Hypothalamus (tissue), 51 donors: ENCODE measurements at places on chromosomes 4 and X.

DNA sequence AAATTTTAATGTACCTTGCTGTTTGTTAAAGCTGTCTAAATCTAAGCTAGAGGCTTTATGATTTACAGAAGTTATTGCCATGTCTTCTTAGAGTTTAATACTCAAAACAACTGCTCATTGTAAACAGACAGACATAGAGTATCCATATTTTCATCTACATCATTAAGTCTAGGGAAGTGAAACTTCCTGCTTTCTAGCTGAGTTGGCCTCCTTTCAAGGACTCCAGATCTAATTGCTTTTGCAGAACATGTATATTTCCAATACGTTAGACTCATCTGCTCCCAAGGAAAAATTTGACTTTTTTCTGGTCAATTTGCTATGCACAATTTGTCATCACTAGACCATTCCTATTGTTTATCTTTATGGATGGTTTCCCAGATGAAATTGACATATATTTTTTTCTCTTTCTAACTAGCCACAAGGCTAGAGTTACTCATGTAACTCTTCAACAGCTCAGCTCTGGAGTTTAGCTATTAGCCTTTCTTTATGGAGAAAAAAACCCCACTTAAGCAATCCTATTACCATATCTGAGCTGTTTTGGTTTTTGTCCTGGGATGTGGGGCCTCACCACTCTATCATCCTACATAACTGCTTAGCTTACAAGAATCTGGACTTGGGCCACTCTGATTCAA lies 122.9 kb downstream of the PPA2 start:
- DNase-seq: no peak

GRCh38 chr4:110184140-110184790 lies 14.2 kb downstream of the ELOVL6 start:
- no peak for DNase-seq

DNA sequence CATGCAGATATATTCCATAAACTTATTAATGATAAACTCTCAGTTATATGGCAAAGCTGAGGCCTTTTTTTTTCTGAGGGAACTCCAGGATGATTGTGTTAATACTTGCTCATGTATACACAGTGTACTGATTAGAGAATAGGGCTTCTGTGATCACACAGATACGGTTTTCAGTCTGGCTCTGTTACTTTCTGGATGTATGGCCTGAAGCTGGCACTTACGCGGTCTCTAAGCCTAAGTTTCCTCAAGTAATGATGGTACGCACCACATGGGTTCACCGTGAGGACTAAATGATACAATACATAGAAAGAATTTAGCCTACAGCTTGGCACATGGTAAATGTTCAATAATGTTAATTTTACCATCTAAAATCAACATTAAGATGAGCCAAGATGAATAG lies 73.8 kb downstream of the SEC24D start:
- no peak for DNase-seq

DNA sequence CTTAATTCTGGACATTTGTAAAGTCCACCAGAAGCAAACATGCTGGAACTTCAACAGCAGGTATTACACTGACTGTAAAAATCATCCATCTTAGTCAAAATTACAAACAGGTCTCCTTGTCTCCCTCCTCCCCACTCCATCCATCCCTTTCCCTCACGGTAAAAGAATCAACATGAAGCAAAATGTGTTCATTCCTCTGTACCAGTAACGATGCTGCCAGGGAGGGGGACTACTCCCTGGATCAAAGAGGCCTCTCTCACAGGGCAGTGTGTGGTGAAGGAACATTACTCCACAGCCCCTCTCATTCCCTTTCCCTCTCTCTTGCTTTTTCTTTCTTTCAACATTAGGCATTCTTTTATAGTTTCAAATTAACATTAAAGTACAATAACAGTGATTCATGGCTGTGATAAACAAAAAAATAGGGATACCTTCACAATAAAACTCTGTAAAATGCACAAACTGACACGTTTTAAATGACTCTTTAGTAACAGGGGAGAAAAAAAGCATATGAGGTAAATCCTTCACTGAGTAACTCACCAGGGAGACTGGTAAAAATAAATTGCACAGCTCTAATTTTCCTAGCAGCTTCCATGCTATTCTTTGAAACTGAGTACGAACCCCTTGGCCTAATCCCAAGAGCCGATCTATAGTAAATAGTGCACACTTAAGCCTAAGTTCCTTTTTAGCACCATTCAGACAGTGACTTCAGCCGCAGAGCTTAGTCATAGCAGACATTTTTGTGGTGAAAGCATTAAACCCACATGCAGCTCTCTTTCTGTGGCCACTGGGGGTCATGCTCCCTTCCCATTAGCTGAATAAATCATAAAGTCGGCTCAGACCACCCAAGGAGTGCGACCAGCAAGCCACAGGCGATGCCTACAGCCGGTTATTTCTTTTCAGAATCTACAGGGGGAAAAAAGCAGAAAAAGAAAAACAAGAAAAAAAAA lies 215.6 kb upstream of the GYPA start:
- no peak for DNase-seq

DNA sequence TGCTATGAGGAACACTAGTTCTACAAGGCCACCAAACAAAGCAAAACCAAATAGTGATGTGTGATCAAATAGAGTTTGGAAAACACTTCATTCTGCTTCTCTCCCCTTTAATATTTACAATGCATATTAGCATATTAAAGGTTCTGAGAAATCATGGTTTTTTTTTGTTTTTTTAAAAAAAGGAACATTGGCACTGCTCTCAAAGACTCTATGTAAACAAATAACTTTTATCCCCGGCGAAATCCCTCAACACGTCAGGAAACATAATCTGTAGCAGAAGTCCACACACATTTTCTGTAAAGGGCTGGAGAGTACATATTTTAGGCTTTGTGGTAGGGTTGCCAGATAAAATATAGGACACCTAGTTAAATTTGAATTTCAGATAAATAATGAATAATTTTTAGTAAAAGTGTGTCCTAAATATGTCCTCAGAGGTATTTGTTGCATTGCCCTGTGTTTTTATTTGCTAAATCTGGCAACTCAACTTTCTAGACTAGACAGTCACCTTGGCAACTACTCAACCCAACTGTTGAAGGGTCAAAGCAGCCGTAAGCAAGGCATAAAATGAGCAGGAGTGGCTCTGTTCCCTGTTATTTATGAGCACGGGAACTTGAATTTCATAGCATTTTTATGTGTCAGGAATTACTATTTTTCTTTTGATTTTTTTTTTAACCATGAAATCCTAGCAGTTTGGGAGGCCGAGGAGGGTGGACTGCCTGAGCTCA lies 8.6 kb downstream of the SPATA4 start:
- no peak for DNase-seq

DNA sequence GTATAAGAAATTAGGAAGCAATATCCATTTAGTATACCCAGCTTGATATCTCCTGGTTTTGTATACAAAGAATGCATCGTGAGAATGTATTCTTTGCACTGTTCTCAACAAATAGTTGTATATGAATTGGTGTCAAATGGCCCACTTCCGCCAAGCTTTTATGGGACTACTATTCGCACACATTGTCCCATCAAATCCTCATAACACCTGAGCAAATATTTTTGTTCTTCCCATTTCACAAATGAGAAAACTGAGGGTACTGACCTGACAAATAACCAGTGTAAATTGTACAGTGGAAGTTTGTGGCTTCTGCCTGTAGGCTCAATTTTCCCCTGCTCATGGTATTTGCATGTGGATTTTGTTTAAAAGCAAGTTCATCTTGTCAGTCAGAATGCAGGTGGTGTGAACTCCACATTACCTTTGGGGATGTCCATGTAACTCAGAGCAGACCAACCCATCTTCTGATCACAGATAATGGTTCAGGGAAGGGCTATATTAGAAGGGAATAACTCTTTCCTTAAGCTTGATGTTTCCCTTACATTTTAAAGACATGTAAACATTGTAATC lies 51.5 kb upstream of the FAM241A start:
- DNase-seq: no peak

- no peak for DNase-seq
These were observed 25.8 kb downstream of the VSIG4 start for GRCh38 chrX:66014084-66014483.

DNA sequence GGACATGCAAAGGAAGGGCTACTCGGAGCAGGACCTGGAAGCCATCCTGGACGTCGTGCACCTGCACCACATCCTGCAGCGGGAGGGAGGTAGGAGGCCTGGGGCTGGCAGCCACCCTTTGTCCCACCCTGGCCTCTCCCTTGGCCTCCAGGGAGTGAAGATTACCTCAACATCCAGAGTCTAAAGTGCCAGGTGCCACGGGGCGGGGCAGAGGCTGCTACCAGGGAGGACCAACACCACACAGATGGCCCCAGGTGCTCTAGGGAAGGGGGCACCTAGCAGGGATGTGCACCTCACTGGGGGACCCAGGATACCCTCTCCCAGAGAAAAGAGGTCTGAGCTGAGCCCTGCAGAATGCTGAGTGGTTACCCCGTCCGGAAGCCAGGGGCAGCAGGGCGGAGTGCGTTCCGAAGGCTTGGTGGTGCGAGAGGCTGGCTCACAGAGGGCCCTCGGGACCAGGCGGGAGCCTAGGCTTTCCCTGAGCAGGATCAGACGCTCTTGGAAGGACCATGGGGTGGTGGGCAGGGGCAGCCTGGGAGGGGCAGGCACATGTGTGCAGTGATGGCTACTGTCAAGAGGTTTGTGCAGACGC lies 16.1 kb downstream of the ABCD1 start:
- DNase-seq: no peak

DNA sequence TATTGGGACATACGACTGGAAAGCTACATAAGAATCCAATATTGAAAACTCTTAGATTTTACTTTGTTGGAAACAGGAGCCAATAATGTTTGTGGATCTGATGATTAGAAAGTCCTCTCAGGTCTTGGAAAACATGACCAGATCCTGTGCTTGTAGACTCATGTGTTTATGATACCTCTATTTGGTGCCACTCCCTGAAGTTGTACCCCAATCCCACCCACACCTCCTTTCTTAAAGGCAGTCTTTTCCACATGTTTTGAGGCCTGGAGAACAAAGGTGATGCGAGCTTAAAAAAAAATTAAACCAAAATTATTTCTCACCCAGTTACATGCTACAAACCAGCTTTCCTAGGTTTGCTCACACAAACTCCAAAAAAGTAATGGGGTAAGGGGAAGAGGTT lies 262.7 kb downstream of the PTTG2 start:
- DNase-seq: no peak

GRCh38 chr4:117489107-117489506 lies 403.7 kb upstream of the TRAM1L1 start:
- no peak for DNase-seq

GRCh38 chrX:17713288-17713687 lies 24.0 kb upstream of the SCML1 start:
- DNase-seq: no peak

DNA sequence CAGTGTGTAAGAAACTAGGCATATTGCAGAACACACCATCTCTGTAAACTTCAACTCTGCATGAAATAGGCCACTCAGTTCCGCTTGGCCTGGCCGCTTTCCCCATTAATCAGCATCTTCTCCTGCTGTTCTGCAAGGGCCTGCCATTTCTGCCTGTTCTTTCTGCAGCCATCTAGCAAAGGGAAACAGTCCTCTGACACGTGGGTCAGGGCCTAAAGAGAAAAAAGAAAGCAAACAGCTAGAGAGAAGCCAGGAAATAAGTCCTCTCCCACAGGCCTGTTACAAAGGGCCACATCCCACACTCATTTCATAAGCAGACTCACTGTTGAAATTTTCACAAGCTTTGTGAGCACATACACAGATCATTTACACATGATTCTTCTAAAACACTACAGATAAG lies 130.1 kb downstream of the PDE5A start:
- peak; percentile 35 for DNase-seq

GRCh38 chrX:11888421-11888820 lies 130.4 kb downstream of the MSL3 start:
- no peak for DNase-seq

GRCh38 chr4:5474756-5475155 lies 233.6 kb downstream of the EVC2 start:
- no peak for DNase-seq

GRCh38 chr4:15976456-15977447 lies 13.8 kb upstream of the FGFBP2 start:
- DNase-seq: no peak

DNA sequence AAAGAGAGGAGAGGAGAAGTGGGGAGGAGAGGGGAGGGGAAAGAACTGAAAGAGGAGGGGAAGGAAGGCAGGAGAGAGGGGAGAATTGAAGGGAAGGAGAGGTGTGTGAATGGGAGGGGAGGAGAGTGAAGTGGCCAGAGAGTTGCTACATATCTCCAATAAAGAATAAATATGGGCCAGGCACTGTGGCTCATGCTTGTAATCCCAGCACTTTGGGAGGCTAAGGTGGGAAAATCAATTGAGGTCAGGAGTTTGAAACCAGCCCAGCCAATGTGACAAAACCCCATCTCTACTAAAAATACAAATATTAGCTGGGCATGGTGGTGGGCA lies 482.4 kb downstream of the NAF1 start:
- DNase-seq: no peak

- DNase-seq: no peak
These were observed 45.4 kb upstream of the RADX start for GRCh38 chrX:106566362-106566761.

- DNase-seq: no peak
These were observed 893 bp upstream of the SOD3 start for GRCh38 chr4:24794480-24794879.

DNA sequence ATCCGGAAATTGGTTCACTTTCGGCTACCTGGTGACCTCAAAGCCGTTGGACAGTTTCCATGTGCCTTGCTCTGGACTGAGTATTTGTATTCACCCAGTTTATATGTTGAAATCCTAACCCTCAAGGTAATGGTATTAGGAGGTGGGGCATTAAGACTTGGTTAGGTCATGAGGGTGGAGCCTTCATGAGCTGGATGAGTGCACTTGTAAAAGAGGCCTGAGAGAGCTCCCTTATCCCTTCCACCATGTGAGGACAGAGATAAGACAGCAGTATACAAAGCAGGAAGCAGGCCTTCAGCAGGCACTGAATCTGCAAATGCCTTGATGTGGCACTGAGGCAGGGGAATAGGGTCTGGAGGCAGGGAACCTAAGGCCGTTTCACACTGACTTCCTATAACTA lies 5.3 kb upstream of the OPHN1 start:
- no peak for DNase-seq

- DNase-seq: peak; percentile 46
These were observed 6.0 kb upstream of the PDLIM3 start for GRCh38 chr4:185541251-185541727.

DNA sequence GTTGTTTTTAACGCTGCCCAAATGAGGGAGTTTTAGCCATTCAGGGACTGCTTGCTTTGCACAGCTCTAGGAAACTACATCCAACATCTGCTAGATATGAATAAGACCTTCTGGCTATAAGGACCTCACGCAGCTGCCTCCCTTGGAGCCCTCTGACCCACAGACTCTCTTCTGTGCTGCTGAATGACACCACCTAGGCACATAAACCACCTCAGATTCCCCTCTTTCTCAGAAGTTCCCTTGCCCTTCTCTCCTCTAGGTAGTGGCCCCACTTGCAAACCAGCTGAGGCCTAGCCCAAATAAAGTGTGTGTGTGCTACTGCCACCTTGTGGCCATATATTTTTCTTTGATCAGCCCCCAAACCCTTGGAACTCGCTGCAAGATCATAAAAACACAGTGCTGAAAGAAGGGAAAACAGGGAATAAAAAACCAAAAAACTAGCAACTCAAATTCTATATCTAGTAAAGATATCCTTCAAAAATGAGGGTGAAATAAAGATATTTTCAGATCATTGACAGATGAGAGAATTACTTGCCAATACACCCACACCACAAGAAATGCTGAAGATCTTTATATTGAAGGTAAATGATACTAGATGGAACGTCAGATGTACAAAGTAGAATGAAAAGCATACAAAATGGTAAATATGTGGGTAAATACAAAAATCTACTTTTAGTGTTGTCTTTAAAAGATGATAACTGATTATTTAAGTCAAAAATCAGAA lies 265.9 kb downstream of the ADAMTS3 start:
- peak; percentile 4 for DNase-seq
